Karpas-422 (cell line): ENCODE measurements at places on chromosomes 11 and 22. TPM values are rescaled to one million over a fixed set of nuclear protein-coding genes. Genes with fewer than 3 reads are reported as not detected.

DNA sequence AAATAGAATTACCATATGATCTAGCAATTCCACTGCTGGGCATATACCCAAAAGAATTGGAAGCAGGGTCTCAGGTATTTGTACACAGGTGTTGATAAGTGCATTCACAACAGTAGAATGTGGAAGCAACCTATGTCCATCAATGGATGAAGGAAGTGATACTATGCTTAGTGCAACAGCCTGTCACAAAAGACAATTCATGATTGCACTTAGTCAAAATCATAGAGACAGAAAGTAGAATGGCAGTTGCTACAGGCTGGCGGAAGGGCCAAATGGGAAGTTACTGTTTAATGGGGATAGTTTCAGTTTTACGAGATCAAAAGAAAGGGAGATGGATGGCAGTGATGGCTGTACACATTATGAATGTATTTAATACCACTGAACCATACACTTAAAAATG is 42.0 kb downstream of the SGSM3 start:
- peak; percentile 92 for DNase-seq
- H3K4me1 ChIP-seq = peaks cover 97% of the 10 kb centered on the region
- 0 out of 2 replicates have a peak overlapping the region, but pooled peaks have one; percentile 2 for H3K4me3 ChIP-seq
- H3K27ac ChIP-seq = peak overlapping the region; percentile 100
- no peaks in the 10 kb centered on the region for H3K27me3 ChIP-seq

DNA sequence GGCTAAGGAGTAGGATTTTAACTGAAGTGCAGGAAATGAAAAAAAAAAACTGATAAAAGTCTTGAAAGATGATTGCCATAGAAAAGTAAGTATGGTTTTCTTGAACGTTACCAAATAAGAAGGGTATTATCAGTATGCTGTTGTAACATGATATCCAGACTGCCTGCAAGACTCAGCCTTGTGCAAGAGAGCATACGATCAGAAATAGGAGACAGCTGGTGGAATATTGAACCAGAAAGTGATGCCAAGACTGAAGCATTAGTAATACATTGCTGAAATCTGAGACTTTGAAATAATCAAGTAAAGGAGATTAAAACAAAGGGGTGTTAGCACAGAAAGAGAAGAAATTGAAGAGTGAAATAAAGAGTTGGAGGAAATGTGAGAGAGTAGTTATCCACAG is 452.7 kb upstream of the CNTN5 start:
- no peaks in the 10 kb centered on the region for H3K27me3 ChIP-seq
- H3K4me1 ChIP-seq = no peaks in the 10 kb centered on the region
- H3K4me3 ChIP-seq = no peak overlapping the region
- H3K36me3 ChIP-seq = no peaks in the 10 kb centered on the region
- no peak overlapping the region for H3K27ac ChIP-seq

Gene TBX1
- not detected in 2 replicates for total RNA-seq

GRCh38 chr11:110299006-110299785 is 2.8 kb upstream of the RDX start:
- no peak overlapping the region for H3K27ac ChIP-seq
- no peak for DNase-seq
- H3K4me1 ChIP-seq = peaks cover 11% of the 10 kb centered on the region
- H3K4me3 ChIP-seq = no peak overlapping the region

DNA sequence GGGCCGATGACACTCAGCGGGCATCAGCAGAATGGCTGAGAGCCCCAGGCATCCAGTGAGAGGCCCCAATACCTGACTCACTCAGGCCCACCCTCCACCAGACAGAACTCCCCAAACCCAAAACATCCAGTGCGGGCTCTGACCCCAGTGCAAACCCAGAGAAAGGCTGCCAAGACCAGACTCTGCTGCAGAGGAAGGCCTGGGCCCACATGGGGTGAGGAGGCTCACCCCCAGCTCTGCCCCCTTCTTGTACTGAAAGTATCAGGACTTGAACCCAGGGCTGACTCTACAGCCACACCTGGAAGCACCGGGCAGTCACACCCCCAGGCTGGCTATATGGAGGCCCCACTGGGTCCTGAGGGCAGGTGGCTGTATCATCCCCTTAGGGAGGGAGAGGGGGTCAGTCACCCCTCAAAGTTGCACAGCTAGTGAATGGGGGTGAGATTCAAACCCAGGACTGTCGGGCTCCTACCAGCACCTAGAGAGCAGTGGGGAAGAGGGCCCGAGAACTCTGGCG is 49.3 kb downstream of the IGLL1 start:
- peaks cover 28% of the 10 kb centered on the region for H3K4me1 ChIP-seq
- H3K27me3 ChIP-seq = no peaks in the 10 kb centered on the region
- H3K4me3 ChIP-seq = no peak overlapping the region
- H3K36me3 ChIP-seq = no peaks in the 10 kb centered on the region

- no peak overlapping the region for H3K27ac ChIP-seq
- no peaks in the 10 kb centered on the region for H3K27me3 ChIP-seq
- no peak overlapping the region for H3K4me3 ChIP-seq
- no peak for DNase-seq
Observed at GRCh38 chr11:118078911-118079411, 2.1 kb downstream of the TMPRSS4 start.

- H3K4me1 ChIP-seq = no peaks in the 10 kb centered on the region
- H3K4me3 ChIP-seq = no peak overlapping the region
- no peaks in the 10 kb centered on the region for H3K27me3 ChIP-seq
- no peaks in the 10 kb centered on the region for H3K36me3 ChIP-seq
- no peak for DNase-seq
Observed at GRCh38 chr22:27222178-27222577, 564.8 kb downstream of the MIAT start.

Gene GGTLC3
- total RNA-seq = not detected in 2 replicates

GRCh38 chr11:110374921-110375320 is 54.8 kb upstream of the FDX1 start:
- no peaks in the 10 kb centered on the region for H3K4me1 ChIP-seq
- no peak overlapping the region for H3K4me3 ChIP-seq
- no peaks in the 10 kb centered on the region for H3K36me3 ChIP-seq
- no peak overlapping the region for H3K27ac ChIP-seq
- no peaks in the 10 kb centered on the region for H3K27me3 ChIP-seq
- DNase-seq = no peak

DNA sequence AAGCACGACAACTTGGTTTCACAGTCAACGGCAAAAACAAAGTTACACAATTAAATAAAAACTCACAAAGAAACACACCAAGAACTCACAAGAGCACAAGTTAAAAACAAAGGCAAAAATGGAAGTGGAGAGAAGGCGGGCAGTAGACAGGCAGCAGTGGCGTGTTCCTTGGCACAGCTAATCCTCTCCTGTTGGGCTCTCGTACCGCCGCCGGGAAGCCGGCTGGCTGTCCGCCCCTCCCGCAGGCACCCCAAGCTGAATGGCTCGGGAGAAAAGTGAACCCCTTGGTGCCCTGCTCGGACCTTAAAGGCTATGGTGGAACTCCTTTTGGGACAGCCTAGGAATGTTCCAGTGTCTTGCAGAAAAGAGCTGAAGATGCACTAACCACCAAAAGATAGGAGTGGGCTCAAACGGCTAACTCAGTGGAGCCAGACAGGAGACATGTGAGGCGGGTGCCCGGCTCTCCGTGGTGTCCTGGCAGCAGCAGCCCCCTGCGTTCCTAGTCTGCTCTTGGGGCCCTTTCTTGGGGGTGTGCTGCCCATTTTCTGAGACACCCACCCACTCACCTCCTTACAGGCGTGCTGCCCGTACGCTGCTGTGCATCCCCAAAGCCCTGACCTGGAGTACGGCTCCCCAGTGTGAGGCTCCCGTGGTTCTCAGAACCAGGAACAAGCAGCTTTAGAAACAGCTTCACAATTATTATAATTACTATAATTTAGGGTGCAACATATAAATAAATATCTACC is 86.1 kb upstream of the BID start:
- H3K36me3 ChIP-seq = peaks cover 7% of the 10 kb centered on the region; the same call in 1 of the 2 replicates
- H3K27ac ChIP-seq = no peak overlapping the region
- H3K4me1 ChIP-seq = no peaks in the 10 kb centered on the region
- no peak overlapping the region for H3K4me3 ChIP-seq
- no peaks in the 10 kb centered on the region for H3K27me3 ChIP-seq

Gene CARD18
- not detected in 2 replicates for total RNA-seq

DNA sequence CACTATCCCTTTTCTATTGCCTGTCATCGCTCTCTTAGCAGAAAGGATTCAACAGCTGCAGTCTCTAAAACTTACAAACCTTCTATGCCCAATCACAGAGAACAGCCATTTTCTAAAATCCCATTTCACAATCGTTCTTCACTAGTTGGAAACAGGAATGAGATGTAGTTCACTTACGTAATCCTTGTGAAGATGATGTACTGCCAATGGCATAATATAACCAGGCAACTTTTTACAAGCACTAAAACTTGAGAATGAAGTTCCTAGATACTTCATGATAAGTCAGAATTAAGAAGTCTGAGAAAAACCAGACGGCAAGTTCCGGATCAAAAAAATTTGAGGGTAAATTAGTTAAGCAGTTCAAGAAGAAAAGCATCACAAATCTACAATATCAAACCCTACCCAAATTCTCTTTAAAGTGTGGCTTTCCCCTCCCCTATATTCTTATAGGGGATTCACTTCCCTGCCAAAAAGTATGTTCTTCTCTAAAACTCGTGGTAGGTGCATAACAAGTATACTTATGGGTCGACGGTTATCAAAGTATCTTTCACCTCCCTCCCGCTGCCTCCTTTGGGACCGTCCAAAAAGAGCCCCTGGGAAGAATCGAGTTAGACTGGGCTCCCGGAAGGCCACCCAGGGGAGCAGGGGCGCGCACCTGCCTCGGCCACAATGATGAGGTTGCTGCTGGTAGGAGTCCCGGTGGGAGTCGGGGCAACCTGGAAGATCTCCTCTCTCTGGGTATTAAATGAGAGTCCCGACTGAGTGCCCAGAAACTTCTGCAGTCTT is 666 bp downstream of the MSANTD4 start:
- H3K4me1 ChIP-seq = peaks cover 51% of the 10 kb centered on the region
- peaks cover 37% of the 10 kb centered on the region for H3K36me3 ChIP-seq
- peak; percentile 75 for DNase-seq
- H3K27ac ChIP-seq = peak overlapping the region; percentile 41

Gene KRTAP5-7
- total RNA-seq = 1.5 TPM in 1 of 2 replicates, not detected in the other

- no peak for DNase-seq
- H3K4me3 ChIP-seq = no peak overlapping the region
- H3K36me3 ChIP-seq = no peaks in the 10 kb centered on the region
- no peak overlapping the region for H3K27ac ChIP-seq
- no peaks in the 10 kb centered on the region for H3K27me3 ChIP-seq
Observed at GRCh38 chr11:109851780-109852390, 241.3 kb upstream of the ZC3H12C start.

DNA sequence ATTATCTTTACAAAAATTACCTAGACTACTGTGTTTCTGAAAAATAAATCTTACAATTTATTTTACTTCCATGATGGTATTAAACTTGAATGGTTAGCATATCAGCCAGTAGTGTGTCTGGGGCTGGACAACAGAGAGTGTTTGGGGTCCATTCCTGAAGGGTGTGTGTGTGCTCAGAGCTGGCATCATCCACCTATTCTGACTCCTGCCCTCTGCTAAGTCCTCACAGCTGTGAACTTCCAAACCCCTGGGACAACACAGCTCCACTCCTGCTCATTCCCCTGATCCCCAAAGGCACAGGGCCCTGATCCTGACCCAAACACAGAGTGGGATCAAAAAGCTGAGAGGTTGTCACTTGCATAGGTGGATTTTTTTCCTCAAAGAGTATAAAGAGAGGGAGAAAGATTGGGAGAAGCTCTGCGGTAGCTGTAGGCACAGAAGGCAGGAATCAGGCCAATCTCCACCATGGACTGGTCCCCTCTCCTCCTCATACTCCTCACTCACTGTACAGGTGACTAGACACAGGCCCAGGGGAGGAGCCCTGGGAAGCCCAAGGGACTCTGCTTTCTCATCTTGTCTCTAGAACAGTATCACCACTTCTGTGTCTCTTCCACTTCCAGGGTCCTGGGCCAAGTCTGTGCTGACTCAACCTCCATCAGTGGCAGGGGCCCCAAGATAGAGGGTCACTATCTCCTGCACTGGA is 55.7 kb upstream of the TOP3B start:
- no peaks in the 10 kb centered on the region for H3K27me3 ChIP-seq
- peaks cover 84% of the 10 kb centered on the region for H3K4me1 ChIP-seq
- H3K4me3 ChIP-seq = no peak overlapping the region

- H3K4me1 ChIP-seq = no peaks in the 10 kb centered on the region
- no peak for DNase-seq
- no peaks in the 10 kb centered on the region for H3K36me3 ChIP-seq
- no peak overlapping the region for H3K4me3 ChIP-seq
- no peaks in the 10 kb centered on the region for H3K27me3 ChIP-seq
Observed at GRCh38 chr11:134487696-134488095, 75.7 kb upstream of the B3GAT1 start.

DNA sequence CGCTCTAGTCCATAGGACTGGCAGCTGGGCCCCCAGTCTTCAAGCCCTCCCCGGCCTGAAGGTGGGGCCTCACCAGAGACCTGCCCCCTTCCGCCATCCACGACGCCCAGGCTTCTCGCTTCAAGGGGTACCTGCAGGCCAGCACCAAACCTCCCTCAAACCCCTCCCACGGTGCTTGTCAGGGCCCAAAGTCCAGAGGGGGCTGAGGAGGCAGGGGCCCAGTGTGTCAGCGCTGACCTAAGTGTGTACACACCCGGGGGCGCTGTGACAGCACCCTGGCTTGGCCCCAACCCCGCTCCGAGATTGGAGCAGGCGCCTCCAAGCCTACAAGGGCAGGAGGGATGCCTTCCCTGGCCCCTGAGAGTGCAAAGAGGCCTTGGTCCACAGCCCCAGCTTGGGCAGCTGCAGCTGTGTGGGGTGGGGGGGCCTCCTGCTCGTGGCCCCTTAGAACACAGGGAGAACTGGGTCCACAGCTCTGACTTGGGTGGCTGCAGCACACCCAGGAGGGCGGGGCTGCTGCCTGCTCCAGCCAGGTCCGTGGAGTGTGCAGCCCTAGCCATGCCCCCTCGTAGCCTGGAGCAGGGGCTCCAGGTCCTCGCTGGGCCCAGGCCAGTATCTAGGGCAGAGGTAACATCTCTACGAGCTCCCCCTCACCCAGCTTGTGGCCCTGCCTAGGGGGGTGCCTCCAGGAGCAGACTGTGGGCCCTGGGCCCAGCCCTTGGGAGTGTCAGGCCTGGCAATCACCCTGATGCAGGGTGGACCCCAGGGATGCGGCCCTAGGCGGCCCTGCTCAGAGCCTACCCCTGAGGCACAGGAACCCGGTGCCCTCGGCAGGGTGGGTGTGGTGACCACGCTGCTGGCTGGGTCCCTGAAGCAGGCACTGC is 4.9 kb downstream of the SBF2 start:
- H3K27me3 ChIP-seq = no peaks in the 10 kb centered on the region
- no peaks in the 10 kb centered on the region for H3K36me3 ChIP-seq
- no peak overlapping the region for H3K4me3 ChIP-seq
- peaks cover 7% of the 10 kb centered on the region for H3K4me1 ChIP-seq
